ENCODE measurements at places on chromosomes 2 and 18.

GRCh38 chr2:207450186-207450585, 79.6 kb upstream of the CREB1 start:
- no peak overlapping the region for H3K27ac ChIP-seq
- DNase-seq, result no peak
- no peaks in the 10 kb centered on the region for H3K27me3 ChIP-seq
- no peak overlapping the region for H3K4me3 ChIP-seq
- no peaks in the 10 kb centered on the region for H3K36me3 ChIP-seq
- H3K4me1 ChIP-seq, result peaks cover 12% of the 10 kb centered on the region

DNA sequence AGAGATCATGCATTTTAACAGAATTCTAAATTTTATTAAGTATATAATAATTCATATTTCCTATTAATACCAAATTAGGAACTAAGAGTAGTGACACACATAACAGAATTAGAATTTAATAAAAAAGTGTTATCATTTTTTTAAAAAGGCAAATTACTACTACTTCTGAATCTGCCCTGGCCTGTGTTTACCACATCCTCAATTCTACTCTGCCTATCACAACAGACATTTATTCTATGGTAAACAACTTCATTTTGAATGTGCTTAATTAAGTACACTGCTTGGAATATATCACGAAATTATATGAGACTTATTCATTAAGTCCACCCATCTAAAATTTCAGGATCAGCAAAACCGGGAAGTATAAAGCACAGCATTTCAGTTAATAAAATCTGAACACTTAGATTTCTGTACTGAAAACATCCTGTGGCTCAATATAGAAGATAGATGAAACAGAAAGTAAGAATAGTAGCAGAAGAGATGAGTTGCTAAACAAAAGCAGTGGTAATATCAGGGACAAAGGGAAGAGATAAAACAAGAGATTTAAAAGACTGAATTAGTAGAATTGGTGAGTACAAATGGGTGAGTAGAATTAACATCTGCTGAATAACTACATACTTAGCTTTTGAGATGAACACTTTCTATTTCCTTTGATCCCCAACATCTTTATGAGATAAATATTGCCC, 3.7 kb downstream of the SMC6 start:
- H3K4me1 ChIP-seq, result peaks cover 12% of the 10 kb centered on the region
- no peak overlapping the region for H3K4me3 ChIP-seq
- no peak overlapping the region for H3K27ac ChIP-seq
- H3K36me3 ChIP-seq, result no peaks in the 10 kb centered on the region
- no peaks in the 10 kb centered on the region for H3K27me3 ChIP-seq
- DNase-seq, result no peak

- H3K4me3 ChIP-seq, result no peak overlapping the region
- no peak for DNase-seq
These were observed 94.8 kb downstream of the RAPGEF4 start for GRCh38 chr2:172830482-172830881.

GRCh38 chr2:10900216-10901109, 11.3 kb upstream of the KCNF1 start:
- peak; percentile 74 for DNase-seq
- H3K4me1 ChIP-seq, result peaks cover 15% of the 10 kb centered on the region
- peak overlapping the region; percentile 3 for H3K27ac ChIP-seq
- no peaks in the 10 kb centered on the region for H3K36me3 ChIP-seq
- no peak overlapping the region for H3K4me3 ChIP-seq
- no peaks in the 10 kb centered on the region for H3K27me3 ChIP-seq

DNA sequence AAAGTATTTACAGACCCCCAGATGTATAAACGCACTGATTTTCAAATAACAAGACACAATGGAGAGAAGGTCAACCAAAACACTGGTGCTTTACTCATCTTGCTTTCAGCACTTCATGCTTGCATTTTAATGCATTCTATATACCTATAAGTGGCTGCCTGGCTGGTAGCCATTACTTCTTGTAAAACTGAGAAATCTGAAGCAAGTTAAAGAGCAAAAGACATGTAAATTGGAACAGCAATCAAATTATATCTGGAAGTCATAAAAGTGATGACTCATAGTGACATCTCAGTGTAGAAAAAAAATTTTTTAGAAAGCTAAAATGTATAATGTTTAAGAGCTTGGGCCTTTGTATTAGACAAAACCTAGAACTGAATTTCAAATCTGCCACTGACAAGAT, 106.2 kb downstream of the CCDC141 start:
- no peak overlapping the region for H3K27ac ChIP-seq
- no peaks in the 10 kb centered on the region for H3K36me3 ChIP-seq
- H3K4me1 ChIP-seq, result no peaks in the 10 kb centered on the region
- peak; percentile 10 for DNase-seq
- H3K27me3 ChIP-seq, result peaks cover 8% of the 10 kb centered on the region

GRCh38 chr18:11882636-11883035, 25.5 kb downstream of the MPPE1 start:
- H3K36me3 ChIP-seq, result peaks cover 10% of the 10 kb centered on the region
- H3K27me3 ChIP-seq, result no peaks in the 10 kb centered on the region
- no peak overlapping the region for H3K4me3 ChIP-seq
- peaks cover 28% of the 10 kb centered on the region for H3K4me1 ChIP-seq
- 0 out of 2 replicates have a peak overlapping the region, but pooled peaks have one; percentile 10 for H3K27ac ChIP-seq
- no peak for DNase-seq

DNA sequence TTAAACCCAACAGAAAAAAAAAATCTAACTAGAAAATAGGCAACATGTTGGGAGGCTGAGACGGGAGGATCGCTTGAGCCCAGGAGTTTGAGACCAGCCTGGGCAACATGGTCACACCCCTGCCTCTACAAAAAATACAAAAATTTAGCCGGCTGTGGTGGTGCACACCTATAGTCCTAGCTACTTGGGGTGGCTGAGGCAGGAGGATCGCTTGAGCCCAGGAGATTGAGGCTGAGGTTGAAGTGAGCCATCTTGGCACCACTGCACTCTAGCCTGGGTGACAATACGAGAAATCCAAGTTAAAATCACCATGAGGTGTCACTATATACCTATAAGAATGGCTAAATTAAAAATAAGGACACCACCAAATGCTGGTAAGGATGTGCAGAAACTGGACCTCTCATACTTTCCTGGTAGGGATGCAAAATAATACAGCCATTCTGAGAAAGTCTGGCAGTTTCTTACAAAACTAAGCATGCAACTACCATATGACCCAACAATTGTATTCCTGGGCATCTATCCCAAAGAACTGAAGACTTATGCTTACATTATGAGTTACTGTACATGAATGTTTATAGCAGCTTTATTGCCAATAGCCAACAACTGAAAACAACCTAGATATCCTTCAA, 2.2 kb downstream of the SEPTIN10 start:
- peak overlapping the region; percentile 43 for H3K27ac ChIP-seq
- H3K4me1 ChIP-seq, result peaks cover 63% of the 10 kb centered on the region
- no peaks in the 10 kb centered on the region for H3K27me3 ChIP-seq
- H3K4me3 ChIP-seq, result peak overlapping the region; percentile 77
- H3K36me3 ChIP-seq, result no peaks in the 10 kb centered on the region

- H3K36me3 ChIP-seq, result no peaks in the 10 kb centered on the region
- H3K27me3 ChIP-seq, result no peaks in the 10 kb centered on the region
- peaks cover 15% of the 10 kb centered on the region for H3K4me1 ChIP-seq
- no peak overlapping the region for H3K4me3 ChIP-seq
- no peak overlapping the region for H3K27ac ChIP-seq
These were observed 59.9 kb downstream of the SMAD2 start for GRCh38 chr18:47870605-47871004.

GRCh38 chr2:183148955-183149354, 24.7 kb downstream of the NUP35 start:
- peak; percentile 18 for DNase-seq
- H3K36me3 ChIP-seq, result peaks cover 50% of the 10 kb centered on the region
- H3K4me1 ChIP-seq, result no peaks in the 10 kb centered on the region
- no peaks in the 10 kb centered on the region for H3K27me3 ChIP-seq
- no peak overlapping the region for H3K27ac ChIP-seq

DNA sequence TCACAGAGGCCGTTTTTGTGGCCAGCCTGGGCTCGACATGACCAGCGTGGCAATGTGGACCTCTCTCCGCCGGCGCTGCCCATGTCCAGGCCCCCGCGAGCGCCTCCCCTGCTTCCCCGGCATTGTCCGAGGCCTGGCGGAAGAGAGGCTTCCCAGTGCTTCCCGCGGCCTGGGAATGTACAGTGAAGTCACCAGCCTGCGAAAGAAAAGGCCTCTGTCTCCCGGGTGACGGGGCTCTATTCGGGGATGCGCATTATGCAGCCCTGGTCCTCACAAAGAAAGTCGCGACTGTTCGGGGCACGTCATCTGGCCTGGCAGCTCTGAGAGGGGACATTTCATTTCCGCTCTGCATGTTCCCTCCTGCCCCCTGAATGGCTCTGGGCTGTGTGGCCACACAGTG, 109.2 kb upstream of the AGAP1 start:
- no peak overlapping the region for H3K4me3 ChIP-seq
- H3K27ac ChIP-seq, result no peak overlapping the region
- no peaks in the 10 kb centered on the region for H3K27me3 ChIP-seq
- H3K36me3 ChIP-seq, result no peaks in the 10 kb centered on the region
- DNase-seq, result no peak
- no peaks in the 10 kb centered on the region for H3K4me1 ChIP-seq

DNA sequence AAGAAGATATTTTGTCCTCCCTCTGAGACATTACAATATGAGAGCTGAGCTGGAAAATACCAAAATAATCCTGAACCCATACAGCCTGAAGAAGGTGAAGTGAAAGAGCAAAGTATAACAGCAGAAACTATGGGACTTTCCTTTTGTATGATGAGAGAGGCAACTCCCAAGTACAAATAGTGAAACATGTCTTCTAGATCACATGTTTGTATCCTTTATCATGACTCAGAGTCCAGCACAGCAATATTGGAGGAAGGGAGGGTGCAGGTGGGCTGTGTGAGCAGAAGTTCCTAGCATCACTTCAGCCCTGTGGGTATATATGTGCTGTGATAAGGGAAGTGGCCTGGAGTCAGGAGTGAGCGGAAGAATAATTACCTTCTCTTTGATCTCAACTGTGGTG, 265.6 kb upstream of the NRXN1 start:
- no peak for DNase-seq
- H3K27ac ChIP-seq, result no peak overlapping the region
- H3K4me3 ChIP-seq, result no peak overlapping the region

- peaks cover 22% of the 10 kb centered on the region for H3K4me1 ChIP-seq
- DNase-seq, result no peak
- no peaks in the 10 kb centered on the region for H3K36me3 ChIP-seq
These were observed 40.6 kb upstream of the RTTN start for GRCh38 chr18:70246061-70246466.

- H3K27ac ChIP-seq, result no peak overlapping the region
- H3K27me3 ChIP-seq, result no peaks in the 10 kb centered on the region
- peaks cover 2% of the 10 kb centered on the region for H3K36me3 ChIP-seq
- H3K4me3 ChIP-seq, result no peak overlapping the region
These were observed 39.5 kb downstream of the TET3 start for GRCh38 chr2:74024216-74024615.

GRCh38 chr2:197647961-197648690, 27.3 kb downstream of the RFTN2 start:
- H3K4me1 ChIP-seq, result no peaks in the 10 kb centered on the region
- no peak for DNase-seq
- H3K27me3 ChIP-seq, result no peaks in the 10 kb centered on the region
- H3K4me3 ChIP-seq, result no peak overlapping the region
- no peaks in the 10 kb centered on the region for H3K36me3 ChIP-seq

DNA sequence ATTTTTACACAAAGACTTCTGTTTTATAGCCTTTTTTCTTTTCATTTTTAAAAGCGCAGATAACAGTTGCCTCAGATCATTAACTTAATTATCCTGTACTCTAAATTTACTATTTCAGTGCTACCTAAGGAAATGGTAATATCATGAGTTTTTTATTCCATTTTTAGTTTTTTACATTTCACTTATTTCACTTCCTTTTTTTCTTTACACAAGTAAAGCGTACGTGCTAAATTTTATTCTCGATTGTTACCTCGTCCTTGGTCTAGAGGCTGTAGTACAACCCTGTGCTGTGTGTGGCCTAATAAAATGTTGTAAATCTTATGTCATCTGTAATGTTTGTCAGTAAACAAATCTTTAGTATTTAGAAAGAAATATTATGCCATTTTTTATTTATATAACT, 49.2 kb downstream of the CRIM1 start:
- H3K27ac ChIP-seq, result peak overlapping the region; percentile 97
- peak overlapping the region; percentile 54 for H3K4me3 ChIP-seq
- DNase-seq, result no peak
- no peaks in the 10 kb centered on the region for H3K27me3 ChIP-seq
- peaks cover 10% of the 10 kb centered on the region for H3K36me3 ChIP-seq

GRCh38 chr2:174364628-174365027, 29.9 kb downstream of the SP9 start:
- DNase-seq, result no peak
- no peaks in the 10 kb centered on the region for H3K4me1 ChIP-seq
- peaks cover 17% of the 10 kb centered on the region for H3K36me3 ChIP-seq
- H3K27ac ChIP-seq, result no peak overlapping the region

- H3K4me1 ChIP-seq, result peaks cover 7% of the 10 kb centered on the region
- H3K27ac ChIP-seq, result no peak overlapping the region
- no peaks in the 10 kb centered on the region for H3K36me3 ChIP-seq
- DNase-seq, result no peak
- no peak overlapping the region for H3K4me3 ChIP-seq
These were observed 4.4 kb downstream of the SLC66A3 start for GRCh38 chr2:11159574-11160170.

GRCh38 chr2:16288371-16289112, 348.2 kb downstream of the MYCN start:
- no peaks in the 10 kb centered on the region for H3K36me3 ChIP-seq
- no peaks in the 10 kb centered on the region for H3K27me3 ChIP-seq
- DNase-seq, result no peak
- H3K27ac ChIP-seq, result no peak overlapping the region
- H3K4me3 ChIP-seq, result no peak overlapping the region
- H3K4me1 ChIP-seq, result no peaks in the 10 kb centered on the region

DNA sequence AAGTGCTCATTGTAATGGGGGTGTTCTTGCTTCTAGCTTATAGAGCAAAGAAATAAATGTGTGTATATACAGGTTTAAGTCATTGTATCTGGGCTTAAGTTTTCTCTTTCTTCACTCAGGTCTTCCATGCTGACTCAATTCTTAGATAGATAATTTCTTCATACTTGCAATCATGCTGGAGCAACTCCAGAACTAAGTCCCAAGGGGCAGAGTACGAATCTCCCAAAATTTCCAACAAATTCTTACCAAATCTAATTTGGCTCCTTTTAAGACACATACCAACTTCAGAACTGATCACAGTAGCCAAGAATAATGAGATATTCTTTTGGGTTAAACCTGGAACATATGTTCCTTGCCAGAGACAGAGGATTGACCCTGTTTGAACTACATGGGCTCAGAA, 4.3 kb upstream of the SPAG16 start:
- no peaks in the 10 kb centered on the region for H3K27me3 ChIP-seq
- no peaks in the 10 kb centered on the region for H3K36me3 ChIP-seq

- no peaks in the 10 kb centered on the region for H3K27me3 ChIP-seq
- no peak for DNase-seq
- peaks cover 18% of the 10 kb centered on the region for H3K4me1 ChIP-seq
These were observed 297.1 kb upstream of the CCDC68 start for GRCh38 chr18:55256226-55256928.

- H3K4me3 ChIP-seq, result no peak overlapping the region
- H3K27me3 ChIP-seq, result no peaks in the 10 kb centered on the region
- no peak for DNase-seq
- no peak overlapping the region for H3K27ac ChIP-seq
- no peaks in the 10 kb centered on the region for H3K36me3 ChIP-seq
These were observed 32.9 kb downstream of the ROCK2 start for GRCh38 chr2:11311543-11311942.

- DNase-seq, result no peak
- H3K4me1 ChIP-seq, result peaks cover 9% of the 10 kb centered on the region
- H3K27me3 ChIP-seq, result no peaks in the 10 kb centered on the region
- H3K27ac ChIP-seq, result no peak overlapping the region
- H3K4me3 ChIP-seq, result no peak overlapping the region
- no peaks in the 10 kb centered on the region for H3K36me3 ChIP-seq
These were observed 63.3 kb upstream of the ACTR3 start for GRCh38 chr2:113826346-113827285.
